ENCODE measurements at places on chromosomes 6 and 20. TPM values are rescaled to one million over a fixed set of nuclear protein-coding genes. Genes with fewer than 3 reads are reported as not detected.

PRSS35 gene
- 6.7 TPM for total RNA-seq

SLA2 gene
- total RNA-seq, result not detected

HRH3 gene
- not detected for total RNA-seq

THBS2 gene
- 101 TPM for total RNA-seq

SLPI gene
- not detected for total RNA-seq

PRL gene
- not detected for total RNA-seq

FAM209A gene
- total RNA-seq, result not detected

RIPOR2 gene
- total RNA-seq, result 0.83 TPM

STX11 gene
- 0.54 TPM for total RNA-seq

TNFRSF21 gene
- total RNA-seq, result 2.5 TPM

SLC12A5 gene
- not detected for total RNA-seq

POU5F1 gene
- total RNA-seq, result not detected

SLC44A4 gene
- 0.36 TPM for total RNA-seq

RIPPLY2 gene
- total RNA-seq, result not detected

FUT9 gene
- not detected for total RNA-seq

KHDC1L gene
- not detected for total RNA-seq

FERMT1 gene
- 1.7 TPM for total RNA-seq

GRCh38 chr20:51097351-51098120, 74.6 kb upstream of the KCNG1 start:
- no peak for DNase-seq

DNA sequence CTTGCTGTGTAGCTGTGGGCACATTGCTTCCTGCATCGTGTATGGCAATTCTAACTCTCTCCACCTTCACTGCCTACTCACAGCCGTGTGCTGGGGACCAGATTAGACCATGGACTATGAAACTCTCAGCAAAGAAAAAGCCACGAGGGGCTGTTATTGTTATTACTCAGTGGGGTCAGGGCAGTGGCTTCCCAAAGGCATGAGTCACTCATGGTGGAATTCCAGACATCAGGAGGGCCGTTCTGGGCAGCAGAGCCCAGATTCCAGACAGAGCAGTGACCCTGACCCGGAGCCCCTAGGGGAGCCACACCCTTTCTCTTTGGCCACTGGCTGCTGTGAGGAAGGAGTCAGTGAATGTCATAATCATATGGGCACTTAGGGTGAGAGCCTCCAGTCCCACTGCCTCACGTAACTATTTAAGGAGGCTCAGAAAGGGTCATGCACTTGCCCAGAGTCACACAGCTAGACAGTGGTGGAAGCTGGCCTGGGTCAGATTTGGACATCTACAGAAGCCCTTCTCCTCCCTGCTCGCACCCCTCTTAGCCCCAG, 22.2 kb upstream of the CCN5 start:
- peak; percentile 93 for DNase-seq

DNA sequence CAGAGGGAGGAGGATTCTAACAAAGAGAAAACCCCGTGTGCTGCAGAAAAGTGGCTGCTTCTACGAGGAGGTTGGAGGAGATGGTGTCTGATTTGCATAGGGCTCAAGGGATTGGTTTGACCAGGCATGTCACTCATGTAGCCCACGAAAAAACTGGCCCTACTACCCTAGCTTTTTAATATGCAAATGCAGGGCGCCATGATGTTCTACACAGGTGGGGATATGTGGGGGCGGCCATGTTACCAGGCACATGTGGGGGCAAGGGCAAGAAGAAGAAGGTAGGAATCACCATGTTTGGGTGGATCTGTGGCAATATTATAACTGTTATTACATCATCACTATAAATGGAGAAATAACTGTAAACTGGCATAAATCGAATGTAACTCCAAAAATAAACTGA, 9.9 kb downstream of the KIAA1755 start:
- DNase-seq, result no peak

GRCh38 chr6:127291495-127291894, 24.8 kb downstream of the RNF146 start:
- DNase-seq, result no peak

DNA sequence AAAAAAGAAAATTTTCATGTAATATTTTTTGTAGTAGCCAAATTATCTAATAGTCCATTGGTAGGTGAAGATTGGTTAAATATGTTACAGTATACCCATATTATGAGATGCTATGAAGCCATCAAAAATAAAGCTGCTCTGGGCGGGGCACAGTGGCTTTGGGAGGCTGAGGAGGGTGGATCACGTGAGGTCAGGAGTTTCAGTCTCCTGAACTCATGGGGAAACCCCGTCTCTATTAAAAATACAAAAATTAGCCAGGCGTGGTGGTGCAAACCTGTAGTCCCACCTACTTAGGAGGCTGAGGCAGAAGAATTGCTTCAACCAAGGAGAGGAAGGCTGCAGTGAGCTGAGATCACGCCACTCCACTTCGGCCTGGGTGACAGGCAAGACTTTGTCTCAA, 360.5 kb downstream of the KIF16B start:
- DNase-seq, result no peak

DNA sequence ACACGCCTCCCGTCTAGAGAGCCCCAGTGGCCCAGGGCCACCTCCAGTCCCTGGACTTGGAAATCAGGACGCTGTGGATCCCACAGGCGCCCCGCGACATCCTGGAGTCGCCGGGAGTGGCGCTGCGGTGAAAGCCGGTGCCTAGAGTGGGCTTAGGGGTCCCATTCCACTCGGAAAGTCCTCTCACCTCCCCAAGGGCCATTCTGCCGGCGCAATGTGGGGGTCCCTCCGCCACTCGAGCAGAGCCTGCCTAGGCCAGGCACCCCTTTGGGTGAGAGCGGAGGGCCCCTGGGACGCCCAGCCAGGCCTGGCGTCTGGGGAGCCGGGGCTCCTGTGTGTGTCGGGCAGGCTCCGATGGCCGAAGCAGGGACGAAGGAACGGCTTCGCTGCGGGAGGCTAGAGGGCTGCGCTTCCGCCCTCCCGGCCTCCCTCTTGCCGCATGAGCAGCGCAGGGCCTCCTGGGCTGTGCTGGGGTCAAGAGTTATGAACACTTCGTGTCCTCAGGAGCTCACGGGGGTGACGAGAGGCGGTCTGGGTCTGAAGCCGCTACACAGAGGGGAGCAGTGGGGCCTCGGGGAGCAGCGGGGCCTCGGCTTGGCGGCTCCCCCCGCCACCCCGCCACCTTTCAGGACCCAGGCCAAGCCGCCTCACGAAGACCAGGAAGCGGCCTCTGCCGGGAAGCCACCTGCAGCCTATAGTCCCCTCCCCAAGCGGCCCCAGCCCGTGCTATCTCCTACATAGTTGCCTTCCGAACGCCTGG, 13.6 kb downstream of the POU3F2 start:
- DNase-seq, result no peak

- no peak for DNase-seq
These were observed 84.6 kb downstream of the ANKS1A start for GRCh38 chr6:34973547-34974248.

- DNase-seq, result no peak
These were observed 169.8 kb downstream of the ERMARD start for GRCh38 chr6:169921217-169921616.

GRCh38 chr20:44223721-44224120, 13.2 kb upstream of the OSER1 start:
- DNase-seq, result no peak

DNA sequence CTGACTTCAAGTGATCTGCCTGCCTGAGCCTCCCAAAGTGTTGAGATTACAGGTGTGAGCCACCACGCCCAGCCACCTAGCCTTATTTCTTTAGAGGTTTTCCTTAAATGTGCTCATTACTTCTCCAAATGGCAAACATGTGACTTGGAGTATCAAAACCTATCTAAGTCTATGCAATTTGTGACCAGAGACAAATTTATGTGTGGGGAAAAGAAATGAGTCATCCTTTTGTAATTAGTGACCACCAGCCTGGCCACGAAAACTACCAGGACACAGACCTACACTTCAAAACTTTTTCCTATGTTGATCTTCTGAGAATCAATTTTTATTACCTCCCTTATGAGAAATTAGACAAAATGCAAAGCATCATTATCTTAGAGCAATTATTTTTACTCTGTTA, 64.6 kb upstream of the OGFRL1 start:
- DNase-seq, result no peak

- no peak for DNase-seq
These were observed 100.4 kb downstream of the SNX5 start for GRCh38 chr20:17868151-17868550.

DNA sequence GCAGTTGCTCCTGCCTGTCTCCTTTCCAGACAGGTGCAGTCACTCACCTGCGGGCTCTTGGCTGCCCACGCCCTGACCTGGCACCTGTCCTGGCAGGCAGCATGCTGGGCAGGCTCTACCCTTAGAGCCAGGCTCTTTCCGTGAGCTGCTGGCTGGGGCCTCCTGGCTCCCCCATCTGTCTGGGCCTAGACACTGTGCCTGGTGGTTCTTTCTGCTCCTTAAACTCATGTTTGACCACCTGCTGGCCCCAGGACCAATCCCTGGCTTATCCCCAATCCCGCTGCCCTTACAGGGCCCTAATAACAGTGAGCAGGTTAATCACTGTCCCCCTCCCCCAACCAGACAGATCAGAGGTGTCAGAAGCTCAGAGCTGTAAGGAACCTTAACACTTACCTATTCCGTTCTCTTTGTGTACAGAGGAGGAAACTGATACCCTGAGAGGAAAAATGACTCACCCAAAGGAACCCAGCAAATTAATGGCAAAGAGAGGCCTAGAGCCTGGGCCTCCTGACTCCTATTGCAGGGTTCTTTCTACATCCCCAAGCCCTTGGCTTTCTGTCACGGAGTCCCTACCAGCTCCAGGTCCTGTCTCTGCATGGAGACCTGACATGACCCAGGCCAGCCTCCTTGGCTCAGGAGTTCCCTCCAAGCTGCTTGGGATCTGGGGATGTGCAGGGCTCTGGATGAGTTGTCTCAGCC, 54.7 kb downstream of the RAB44 start:
- DNase-seq, result peak; percentile 16

GRCh38 chr6:142820338-142821051, 124.5 kb downstream of the HIVEP2 start:
- no peak for DNase-seq

DNA sequence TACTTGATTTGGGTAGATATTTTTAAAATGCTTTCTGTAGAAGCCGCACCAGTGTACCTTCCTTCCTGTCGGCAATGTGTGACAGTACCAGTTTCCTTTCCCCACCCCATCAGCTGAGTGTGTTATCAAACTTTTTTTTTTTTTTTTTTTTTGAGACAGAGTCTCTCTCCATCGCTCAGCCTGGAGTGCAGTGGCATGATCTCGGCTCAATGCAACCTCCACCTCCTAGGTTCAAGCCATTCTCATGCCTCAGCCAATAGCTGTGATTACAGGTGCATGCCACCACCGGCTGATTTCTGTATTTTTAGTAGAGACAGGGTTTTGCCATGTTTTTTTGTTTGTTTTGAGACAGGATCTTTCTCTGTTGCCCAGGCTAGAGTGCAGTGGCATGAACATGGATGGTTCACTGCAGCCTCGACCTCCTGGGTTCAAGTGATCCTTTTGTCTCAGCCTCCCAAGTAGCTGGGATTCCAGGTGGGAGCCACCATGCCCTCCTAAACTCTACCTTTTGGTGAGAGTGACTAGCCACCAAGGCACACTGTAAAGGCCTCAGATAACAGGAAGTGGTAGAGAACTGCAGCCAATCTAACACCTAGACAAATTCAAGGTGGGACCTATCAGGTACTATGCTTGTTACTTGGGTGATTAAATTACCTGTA, 26.5 kb upstream of the ZBTB22 start:
- DNase-seq, result no peak

DNA sequence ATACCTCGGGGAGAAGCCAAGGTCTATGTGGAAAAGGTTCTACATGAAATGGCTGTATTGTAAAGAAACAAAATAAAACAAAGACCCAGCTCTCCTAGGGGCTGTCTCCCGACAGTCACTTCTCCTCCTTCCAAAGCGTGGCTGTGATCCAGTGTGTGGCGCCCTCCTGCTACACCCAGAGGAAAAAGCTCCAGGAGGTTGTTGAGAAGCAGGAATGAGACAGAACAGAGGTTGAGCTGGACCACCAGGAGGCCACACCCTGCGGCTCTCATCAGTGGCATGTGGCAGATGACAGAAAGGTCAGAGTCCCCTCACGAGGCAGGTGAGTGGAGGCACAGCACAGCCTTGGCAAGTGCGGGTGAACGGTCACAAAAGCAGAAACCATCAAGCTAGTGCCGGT, 236.0 kb downstream of the TBXT start:
- no peak for DNase-seq

DNA sequence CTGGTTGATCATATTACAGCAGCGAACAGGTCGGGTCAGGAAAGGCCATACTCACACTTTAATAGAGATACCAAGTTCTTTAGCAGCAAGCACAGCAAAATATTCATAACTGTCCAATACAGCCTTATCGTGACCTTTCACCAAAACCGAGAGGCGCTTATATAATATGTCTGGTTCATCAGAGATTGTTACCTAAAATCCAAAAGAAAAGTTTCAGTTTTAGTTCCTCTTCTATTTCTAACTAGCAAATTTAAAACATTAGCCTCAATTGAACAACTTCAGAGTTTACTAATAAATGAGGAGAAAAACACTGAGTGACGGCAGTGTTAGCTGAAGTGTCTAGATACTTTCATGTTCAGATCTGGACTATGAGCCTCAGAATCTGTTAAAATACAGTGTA, 5.9 kb downstream of the MRPS10 start:
- DNase-seq, result no peak

GRCh38 chr20:4607287-4607713, 114.4 kb upstream of the PRND start:
- DNase-seq, result peak; percentile 70

GRCh38 chr20:62946918-62947317, 5.6 kb upstream of the SLC17A9 start:
- no peak for DNase-seq

DNA sequence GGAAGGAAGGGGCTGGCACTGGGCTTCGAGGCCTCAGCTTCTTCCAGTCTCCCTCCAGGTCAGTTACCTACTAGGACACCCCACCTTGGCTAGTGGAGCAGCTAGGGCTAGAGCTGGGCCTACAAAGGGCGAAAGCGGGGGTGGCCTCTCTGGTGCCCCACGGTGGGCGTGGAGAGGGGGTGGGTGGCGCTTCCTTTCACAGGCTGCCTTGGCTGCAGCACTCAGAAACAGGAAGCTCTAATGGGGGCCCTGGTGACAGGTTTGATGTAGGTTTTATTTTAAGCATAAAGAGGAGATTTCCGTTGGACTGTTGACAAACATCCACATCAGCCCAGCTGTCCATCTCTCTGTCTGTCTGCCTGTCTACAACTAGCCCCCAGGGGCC, 13.4 kb downstream of the FAM110A start:
- DNase-seq, result no peak

DNA sequence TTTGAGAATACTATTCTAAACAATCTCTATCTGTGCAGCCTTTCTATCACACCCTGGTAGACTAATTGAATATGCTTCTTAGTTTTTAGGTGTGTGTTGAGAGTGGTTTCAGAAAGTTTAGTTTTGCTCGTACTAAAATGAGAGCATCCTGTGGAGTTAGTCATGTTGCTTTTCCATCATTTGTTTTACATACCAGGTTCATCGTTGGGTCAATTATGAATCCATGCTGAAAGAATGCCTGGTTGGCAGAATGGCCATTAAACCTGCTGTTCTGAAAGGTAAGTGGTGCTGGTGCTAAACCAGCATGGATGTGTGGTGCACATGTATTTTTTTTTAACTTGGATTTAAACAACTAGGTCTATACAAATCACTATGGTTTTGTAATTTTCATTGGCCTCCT, 49.3 kb downstream of the CYB5R4 start:
- peak; percentile 65 for DNase-seq

- DNase-seq, result peak; percentile 67
These were observed 1.1 kb downstream of the JAG1 start for GRCh38 chr20:10672624-10673127.

All from IMR-90 (cell line).